Caki2 (cell line): ENCODE measurements at places on chromosomes 7 and 10. TPM values are rescaled to one million over a fixed set of nuclear protein-coding genes. Genes with fewer than 3 reads are reported as not detected.
A peak's percentile ranks its signal among the peaks of the same experiment; 100 is the strongest.

DNA sequence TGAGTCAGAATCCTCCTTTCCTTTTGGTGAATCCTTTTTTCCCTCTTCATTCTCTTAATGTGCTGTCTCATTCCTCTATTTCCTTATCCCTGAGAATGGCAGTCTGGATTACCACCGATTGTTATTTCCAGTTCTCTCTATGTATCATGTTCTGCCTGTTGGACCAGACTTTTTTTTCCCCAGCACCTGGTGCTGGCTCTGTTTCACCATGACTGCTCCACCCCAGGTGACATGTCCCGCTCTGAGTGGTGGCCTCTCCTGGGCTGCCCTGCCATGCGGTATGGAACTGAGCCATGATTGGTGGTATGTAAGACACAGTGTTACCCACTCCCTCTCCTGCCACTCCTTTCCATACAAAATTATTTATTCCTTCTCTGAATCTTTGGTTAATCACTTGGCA lies 399.9 kb downstream of the GATA3 start:
- no peak for DNase-seq

- DNase-seq: no peak
Measured at GRCh38 chr10:99330347-99330924, 1.3 kb downstream of the CNNM1 start.

GRCh38 chr10:97708976-97709946 lies 4.3 kb upstream of the MARVELD1 start:
- peak; percentile 50 for DNase-seq

- no peak for DNase-seq
Measured at GRCh38 chr10:128051548-128051947, 74.7 kb downstream of the MKI67 start.

DNA sequence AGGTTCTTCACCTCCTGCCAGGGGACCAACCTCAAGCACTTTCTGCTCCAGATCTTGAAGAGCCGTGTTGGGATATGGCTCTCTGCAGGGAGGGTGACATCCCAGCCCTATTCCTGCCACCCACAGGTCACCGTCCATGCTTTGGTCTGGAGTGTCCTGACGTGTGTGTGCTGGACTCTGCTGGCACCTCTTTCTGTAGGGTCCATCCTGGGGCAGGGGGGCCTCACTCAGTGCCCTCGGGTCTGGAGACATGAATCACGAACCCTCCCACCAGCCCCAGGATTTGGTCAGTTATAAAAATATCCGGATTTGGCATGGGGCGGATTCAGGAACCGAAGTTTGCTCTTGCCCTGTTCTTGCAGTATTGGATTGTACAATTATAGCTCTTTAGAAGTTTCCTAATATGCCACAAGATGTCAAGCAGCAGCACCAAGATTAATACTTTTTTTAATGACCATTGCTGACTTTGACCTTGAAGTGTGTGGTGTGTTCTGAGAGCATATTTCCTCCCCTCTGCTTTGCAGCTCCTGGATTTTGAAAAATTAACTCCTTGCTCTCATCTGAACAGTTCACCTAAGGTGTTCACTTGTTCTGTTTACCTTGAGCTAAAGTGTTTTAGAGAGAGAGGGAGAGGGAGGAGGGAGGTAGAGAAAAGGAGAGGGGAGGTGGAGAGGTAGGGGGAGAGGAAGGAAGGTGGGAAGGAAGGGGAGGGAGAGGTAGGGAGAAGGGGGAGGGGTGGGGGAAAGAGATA lies 95.4 kb upstream of the SHH start:
- DNase-seq: no peak

DNA sequence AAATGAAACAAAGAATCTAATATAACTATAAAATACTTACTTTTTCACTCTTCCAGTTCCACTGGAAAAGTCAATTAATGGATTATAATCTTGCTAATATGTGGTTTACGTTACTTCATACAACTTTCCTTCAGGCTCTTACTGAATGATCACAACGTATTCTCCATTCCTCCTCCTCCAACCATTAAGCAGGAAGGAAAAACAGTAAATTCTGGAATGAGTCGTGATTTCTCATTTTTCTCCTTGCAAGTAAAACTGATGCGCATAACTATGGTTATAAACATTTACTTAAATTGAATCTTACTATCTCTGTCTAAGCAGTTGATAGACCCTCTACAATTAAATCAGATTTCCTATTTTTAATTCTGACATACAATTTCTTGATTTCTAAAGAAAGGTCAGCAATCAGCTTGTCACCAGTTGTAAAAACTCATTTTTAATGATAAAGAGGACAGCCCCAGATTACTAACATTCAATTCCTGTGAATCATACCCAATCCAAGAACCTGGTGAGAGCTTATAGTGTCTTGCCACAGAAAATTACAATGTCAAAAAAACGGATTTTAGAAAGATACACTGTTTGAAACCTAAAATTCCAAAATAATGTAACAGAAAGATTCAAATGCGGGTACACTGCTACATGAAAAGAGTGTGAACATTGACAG lies 64.3 kb downstream of the EZH2 start:
- no peak for DNase-seq

- no peak for DNase-seq
Measured at GRCh38 chr7:91465595-91466061, 201.4 kb downstream of the FZD1 start.

- no peak for DNase-seq
Measured at GRCh38 chr10:436013-436697, 253.3 kb downstream of the DIP2C start.

DNA sequence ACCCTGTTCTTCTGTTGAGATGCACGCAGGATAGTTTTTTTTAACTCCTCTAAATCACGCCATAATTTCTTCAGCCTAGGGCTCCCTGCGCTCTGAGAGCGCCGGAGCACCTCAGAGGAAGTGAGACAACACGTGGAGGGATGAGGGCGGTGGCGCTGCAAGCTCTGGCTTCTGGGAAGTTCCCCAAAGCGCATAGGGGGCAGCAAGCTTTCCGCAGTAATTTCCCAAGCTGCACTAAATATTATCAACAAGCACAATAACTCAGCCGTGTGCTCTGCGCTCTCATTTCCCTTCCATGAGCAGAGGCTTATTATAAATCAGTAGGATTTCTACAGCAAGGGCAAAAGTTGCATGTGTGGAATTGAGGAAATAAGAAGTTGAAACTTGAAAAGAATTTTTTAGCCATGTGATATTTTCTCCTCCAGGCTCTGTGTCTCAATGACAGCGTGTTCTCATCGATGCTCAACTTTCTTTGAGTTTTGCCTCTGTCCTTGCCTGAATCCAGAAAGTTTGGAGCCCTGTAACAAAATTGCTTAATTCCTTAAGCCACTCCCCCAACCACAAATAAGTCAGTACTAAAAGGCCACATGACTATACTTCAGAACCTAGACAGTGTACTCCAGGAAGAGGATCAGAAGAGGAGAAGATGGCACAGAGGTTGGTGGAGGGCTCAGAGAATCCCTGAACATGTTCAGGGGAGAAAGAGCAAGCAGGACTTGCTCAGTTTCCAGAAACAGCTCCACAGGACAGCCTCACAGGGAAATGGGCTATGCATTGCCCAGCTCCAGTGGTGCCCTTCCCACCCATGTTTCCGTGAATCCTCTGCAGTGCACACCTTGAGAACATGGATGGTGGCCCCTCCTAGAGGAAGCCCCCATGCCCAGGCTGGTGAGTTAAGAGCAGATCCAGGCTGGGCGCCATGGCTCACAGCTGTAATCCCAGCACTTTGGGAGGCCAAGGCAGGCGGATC lies 221.5 kb upstream of the GHITM start:
- no peak for DNase-seq

- DNase-seq: no peak
Measured at GRCh38 chr10:22372917-22373316, 27.6 kb downstream of the SPAG6 start.

- DNase-seq: no peak
Measured at GRCh38 chr7:41103331-41103730, 599.6 kb downstream of the INHBA start.

GRCh38 chr7:124597509-124597908 lies 168.1 kb downstream of the GPR37 start:
- no peak for DNase-seq

DNA sequence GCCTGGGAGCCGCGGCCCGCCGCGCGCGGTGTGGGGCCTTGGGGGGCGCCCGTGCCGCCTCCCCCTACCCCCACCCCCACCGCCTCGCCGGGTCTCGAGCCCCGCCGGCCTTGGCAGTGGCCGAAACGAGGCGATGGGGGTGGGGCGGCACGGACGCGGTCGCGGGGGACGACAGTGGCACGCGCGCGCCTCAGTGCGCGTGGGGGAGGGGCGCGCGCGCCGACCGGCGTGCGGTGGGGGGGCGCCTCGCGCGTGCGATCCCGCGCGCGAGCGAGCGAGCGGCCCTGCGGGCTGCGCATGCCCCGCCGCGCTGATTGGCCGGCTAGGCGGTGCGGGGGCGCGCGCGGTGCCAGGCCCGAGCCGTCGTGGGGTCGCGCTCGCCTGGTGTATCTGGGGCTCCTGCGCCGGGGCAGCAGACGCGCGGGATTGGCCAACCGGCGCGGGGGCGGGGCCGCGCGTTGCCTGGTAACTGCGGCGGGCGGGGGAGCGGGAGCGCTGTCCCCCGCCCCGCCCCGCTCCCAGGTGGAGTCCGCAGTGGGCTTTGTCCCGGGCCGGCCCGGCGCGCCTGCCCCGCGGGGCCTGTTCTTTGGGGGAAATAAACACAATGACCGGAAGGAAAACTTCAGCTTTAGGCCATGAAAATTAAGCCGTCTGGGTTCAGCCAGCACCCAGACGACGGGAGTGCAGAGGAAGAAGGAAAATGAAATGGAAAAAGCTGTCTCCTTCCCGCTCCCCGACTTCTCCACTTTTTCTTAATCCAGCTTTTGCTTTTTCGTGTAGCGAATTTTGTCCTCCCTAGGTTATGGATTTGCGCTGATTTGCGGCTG lies 873 bp downstream of the GTF2I start:
- peak; percentile 87 for DNase-seq

DNA sequence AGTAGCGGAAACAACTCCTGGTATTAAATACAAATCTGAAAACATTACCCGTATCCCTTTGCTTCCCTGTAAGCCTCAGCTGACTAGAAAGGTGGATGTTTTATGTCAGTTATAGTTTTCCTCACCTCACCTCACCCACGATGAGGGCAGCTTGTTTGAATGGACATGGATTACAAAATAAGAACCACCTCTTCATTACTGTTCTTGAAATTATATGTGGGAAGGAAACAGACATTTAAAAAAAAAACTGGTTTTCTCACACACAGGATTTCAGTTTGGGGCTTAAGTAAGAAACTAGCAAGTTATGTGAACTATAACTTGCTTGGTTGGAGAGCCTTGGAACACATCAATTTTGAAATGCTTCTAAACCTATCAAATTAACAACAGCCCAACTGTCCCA lies 232.9 kb upstream of the CCDC6 start:
- no peak for DNase-seq

GRCh38 chr7:2719007-2719406 lies 31.0 kb downstream of the AMZ1 start:
- no peak for DNase-seq

DNA sequence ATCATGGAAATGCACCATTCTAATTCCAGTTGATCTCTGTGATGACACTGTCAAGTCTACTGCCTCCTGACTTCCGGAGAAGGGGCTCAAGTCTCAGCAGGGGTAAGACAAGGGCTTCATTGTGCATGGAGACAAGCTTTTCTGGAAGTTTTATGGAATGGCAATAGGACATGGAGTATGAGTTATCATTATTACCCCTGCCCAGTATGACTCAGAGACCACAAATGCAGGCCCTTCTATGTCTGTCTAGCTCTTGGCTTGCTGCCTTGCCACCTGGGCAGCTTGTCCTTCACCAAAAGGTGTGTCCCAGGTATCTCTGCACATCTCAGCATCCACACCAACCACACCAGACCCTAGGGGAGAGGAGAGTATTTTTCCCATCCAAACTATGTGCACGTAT lies 34.9 kb upstream of the KIAA1217 start:
- DNase-seq: no peak

GRCh38 chr10:97798958-97799610 lies 27.3 kb upstream of the SFRP5 start:
- no peak for DNase-seq

Gene FRAT1
- total RNA-seq: 1.0 and 1.2 TPM in 2 replicates

Gene CPA2
- total RNA-seq: not detected in 2 replicates

Gene GPR22
- total RNA-seq: not detected in 2 replicates

Gene GPR146
- total RNA-seq: 12.2 and 22.2 TPM in 2 replicates

Gene CALU
- 112 and 166 TPM in 2 replicates for total RNA-seq

Gene MRLN
- total RNA-seq: not detected in 2 replicates

Gene KAZALD1
- total RNA-seq: 35.4 and 44.5 TPM in 2 replicates
